ENCODE measurements at places on chromosomes 11 and 22.
A peak's percentile ranks its signal among the peaks of the same experiment; 100 is the strongest.

GRCh38 chr11:115528225-115528624 lies 24.0 kb upstream of the CADM1 start:
- DNase-seq = no peak

GRCh38 chr11:88508759-88509581 lies 171.4 kb upstream of the CTSC start:
- peak; percentile 68 for DNase-seq

DNA sequence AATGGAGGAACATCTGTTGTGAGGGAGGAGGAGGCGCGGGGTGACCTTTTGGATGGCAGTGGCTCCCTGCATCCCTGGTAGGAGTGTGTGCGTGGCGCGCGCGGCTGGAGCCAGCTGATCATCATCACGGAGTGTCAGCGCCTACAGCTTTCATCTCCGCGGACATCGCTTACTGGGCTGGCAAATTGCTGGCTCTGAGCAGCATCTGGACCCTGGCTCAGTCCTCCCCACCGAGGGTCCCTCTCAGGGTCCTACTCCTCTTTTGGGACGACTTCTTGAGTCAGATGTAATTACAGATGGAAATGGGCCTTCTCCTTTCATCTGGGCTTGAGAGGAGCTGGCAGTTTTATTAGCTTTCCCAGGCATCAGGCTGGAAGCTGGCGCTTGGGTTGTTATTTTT lies 85.3 kb downstream of the CACNA1I start:
- no peak for DNase-seq

DNA sequence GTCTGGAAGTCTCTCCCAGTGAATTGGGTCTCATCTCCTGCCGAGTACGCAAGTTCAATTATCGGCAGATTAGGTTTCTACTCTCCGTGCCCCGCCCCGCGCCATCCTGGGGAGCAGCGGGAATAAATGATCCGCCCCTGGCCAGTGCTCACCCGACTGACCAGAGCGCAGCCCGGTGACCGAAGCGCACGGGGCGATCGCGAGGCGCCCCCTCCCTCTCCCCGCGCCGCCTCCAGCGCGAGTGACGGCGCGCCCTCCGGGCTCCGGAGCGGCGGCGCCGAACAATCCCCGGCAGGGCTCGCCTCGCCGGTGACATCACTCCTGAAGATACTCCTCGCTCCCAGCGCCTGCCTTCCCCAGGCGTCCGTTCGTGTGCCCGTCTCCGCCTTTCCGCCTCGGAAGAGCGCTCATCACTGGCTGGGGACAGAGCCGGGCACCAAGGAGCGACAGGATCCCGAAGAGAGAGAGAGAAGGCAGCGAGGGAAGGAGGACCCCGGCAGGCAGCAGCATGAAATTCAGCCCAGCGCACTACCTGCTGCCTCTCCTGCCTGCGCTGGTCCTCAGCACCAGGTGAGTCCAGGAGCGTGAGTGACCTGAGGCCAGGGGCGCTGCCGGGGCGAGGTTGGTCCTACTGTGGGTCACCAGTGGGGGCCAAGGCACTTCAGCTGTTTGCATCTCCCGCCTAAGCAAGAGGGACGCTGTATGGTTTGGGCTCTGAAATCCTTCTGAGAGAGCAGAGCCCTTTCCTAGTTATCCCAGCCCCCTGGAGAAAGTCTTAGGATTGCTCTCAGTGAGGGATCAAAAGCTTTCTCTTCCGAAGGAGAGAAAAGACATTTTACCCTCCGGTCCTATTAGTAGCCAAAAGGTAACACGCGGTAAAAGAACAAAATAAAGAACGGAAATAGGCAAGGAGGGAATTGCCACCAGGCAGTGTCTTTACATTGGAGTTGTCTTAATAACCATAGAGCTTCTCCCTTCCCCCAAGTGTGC lies at the start of gene LUZP2:
LUZP2 (plus strand) TSS at position 318 of the 990 bp plus-strand sequence.
- peak; percentile 39 for DNase-seq
